ENCODE measurements at places on chromosomes 3 and 15.

DNA sequence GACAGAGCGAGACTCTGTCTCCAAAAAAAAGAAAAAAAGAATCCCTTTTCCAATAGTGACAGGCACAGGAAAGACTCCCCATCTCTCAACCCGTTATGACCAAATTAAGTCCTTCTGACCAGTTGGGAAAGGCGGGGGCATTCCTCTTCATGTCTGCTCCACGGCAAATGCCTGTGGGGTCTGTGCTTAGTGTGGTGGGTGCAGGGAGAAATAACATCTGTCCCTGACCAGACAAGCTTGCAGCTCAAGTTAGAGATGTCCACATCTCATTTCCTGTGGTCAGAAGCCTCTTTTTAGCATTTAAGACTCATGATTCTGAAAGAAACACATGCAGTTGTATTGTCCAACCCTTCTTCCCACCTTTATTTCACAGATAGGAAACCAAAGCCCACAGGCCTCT lies 16.2 kb downstream of the PLA1A start:
- no peak for DNase-seq

DNA sequence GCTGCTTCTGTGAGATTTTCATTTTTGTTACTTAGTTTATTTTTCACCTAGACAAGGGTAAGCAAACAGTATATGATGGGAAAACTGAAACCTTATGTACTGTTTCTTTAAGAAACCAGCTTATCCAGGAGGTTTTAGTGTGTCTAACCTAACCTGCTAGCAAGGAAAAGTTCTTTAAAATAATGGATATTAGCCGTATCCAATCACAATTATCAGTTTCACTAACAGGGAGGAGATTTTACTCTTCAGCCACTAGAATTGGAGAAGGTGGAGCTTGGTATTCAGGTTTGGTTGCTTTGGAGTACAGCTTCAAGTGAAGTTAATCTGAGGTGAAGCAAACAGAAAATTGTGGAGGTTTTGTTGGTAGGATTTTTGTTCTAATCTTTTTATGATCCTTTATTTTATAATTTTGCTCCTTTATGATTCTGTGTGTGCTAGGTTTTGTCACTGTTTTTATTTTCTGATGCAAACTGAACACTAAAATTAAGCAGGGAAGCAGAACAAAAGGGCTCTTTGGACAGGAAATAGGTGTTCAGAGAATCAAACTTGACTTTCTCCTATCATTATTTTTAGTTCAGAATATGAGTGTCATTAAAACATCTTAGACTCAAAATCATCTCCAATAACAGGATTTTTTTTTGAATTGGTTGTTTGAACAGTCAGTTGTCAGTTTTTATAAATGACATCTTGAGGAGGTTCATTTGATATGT lies 13.0 kb downstream of the ZFAND6 start:
- no peak for DNase-seq

DNA sequence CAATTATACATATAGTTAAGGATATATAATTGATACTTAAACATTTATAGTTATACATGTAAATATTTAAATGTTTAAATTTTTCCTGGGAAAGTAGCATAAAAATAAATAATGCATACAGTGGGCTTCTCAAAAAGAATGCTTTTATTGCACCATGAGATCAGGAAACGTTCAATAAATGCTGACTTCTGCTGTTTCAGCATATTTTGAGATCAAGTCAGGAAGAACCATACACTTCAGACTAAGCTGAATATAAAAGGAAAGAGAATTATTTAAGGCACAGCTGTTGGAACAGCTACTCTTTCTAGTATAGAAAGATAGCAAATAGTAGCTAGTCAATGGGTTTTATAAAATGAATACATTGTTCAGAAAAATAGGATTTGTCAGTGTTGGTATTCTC lies 1462.3 kb upstream of the CADM2 start:
- DNase-seq, result no peak

DNA sequence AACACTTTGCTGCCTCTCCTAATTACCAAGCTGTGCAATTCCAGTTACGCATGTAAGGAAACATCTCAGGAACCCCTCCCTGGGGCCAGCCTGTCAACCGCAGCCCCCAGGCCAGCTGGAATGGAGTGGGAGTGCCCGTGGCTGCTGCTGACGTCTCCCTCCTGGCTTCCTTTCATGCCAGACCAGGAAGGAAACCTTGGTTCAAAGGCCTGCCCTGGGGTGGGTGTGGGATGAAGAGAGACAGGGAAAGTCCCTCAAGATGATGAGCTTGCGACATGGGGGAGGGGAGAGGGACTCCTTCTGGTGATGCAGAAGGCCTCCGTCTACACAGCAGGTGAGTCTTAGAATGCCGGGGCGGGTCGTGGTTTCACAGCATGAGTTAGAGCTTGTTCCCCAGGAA lies 11.4 kb upstream of the CYP11A1 start:
- no peak for DNase-seq

GRCh38 chr3:16494814-16495431 lies 18.6 kb downstream of the RFTN1 start:
- DNase-seq, result no peak

- no peak for DNase-seq
These were observed 22.0 kb upstream of the GNB5 start for GRCh38 chr15:52213206-52213605.

DNA sequence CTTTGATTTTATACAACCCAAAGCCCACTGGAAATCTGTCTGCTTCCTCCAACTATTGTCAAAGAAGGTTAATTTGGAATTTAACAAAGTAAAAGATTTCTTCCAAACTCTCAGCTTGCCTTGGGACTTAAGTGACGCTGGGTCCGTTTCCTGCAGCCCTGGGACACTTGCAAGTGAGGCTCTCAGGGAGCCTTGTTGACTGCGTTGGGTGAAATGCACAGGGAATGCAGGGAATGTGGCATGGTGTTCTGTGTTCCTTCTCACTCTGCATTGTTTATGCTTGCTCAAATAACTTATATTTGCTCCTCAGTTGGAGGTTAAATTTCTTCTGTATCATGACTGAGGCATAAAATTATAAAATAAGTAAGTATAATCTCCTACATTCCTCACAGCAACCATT lies 60.9 kb upstream of the TJP1 start:
- no peak for DNase-seq

DNA sequence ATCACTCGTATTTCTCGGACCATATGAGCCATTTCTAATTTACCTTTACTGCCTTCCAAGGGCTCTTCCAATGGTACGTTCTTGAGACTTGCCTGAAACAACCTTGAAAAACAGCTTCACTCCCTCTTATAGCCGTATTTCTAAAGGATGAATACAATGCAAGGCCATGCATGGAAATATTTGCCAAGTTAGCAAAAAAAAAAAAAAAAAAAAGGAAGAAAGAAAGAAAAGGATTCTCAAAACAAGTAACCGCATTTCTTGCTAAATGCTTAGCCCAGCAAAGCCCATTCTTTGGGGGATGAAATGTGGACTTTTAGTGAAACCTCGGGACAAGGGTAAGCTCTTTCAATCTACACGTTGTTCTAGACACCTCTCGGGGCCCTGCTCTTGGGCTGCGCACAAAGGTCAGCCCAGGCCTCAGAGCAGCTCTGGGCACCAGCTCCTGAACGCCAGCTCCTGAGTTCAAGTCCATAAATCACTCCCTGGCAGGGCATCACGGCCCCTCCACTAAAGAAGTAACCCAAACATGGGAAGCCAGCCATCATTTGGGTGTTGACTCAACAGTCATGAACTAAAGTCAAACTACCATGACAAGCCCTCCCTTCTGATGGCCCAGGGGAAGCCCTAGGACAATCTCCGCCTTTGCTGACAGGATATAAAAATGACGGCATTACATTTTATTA lies 132.7 kb downstream of the ADAMTS17 start:
- DNase-seq, result no peak

GRCh38 chr15:37125143-37125542 lies 24.8 kb upstream of the MEIS2 start:
- no peak for DNase-seq

GRCh38 chr3:58093574-58094195 lies 85.5 kb downstream of the FLNB start:
- DNase-seq, result no peak

GRCh38 chr3:15214758-15215157 lies 8.7 kb downstream of the CAPN7 start:
- no peak for DNase-seq

DNA sequence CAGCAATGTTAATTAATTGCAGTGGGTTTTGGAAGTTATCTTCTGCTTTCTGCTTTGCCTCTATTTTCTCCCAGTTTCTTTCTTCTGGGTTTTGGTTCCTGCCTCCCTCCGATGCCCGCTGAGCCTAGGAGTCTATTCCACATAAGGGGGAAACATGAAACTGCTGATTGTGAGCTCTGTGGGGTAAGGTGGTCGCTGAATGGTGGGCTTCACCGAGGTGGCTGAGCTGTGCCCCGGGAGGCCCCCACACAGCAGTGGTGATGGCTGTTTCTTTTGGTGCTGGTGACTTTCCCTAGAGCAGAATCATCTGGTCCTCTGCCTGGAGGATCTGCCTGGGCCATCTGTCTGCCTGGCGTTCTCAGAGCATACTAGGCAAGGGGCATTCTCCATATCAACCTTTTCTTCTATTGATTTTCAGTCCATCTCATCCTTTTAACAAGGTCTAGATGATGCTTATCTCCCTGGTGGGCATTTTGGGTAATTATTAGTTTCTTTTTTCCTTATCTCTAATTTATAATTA lies 68.8 kb upstream of the ATP2B2 start:
- no peak for DNase-seq

- peak; percentile 53 for DNase-seq
These were observed at the start of gene CNTN4 for GRCh38 chr3:2098398-2099027. Gene CNTN4 (plus strand): TSS chr3:2098866.

GRCh38 chr15:80411788-80412288 lies 7.7 kb downstream of the ARNT2 start:
- no peak for DNase-seq

- DNase-seq, result no peak
These were observed 25.3 kb downstream of the IL5RA start for GRCh38 chr3:3084890-3085289.

GRCh38 chr3:175932586-175932985 lies 1073.5 kb downstream of the NAALADL2 start:
- no peak for DNase-seq

DNA sequence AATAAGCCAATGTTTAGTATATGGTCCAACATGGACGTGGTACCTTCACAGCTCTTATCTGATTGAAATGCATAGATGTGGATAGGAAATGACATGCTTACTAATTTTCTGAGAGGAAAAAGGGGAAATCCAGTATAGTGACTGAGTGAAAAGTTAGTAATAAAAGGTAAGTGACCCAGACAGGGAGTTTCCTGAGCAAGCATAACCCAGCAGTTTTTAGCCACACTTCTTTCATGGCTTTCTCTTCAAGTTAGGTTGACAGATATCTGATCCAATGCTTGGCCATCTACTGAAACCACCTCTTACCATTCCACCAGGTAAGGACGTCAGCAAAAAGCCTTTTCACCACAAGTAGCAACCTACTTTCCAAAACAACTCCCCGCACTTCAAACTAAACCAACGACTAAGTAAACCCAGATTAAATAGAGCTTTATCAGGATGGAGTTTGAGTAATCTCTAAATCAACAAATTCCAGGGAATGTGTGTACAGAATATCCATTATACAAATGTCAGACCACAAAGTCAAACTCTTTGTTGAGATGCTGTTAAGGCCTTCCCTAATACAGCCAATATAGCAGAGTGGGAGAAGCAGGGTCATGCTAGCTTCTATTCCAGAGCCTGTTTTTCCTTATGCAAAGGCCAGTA lies 329.7 kb downstream of the RORA start:
- DNase-seq, result no peak

DNA sequence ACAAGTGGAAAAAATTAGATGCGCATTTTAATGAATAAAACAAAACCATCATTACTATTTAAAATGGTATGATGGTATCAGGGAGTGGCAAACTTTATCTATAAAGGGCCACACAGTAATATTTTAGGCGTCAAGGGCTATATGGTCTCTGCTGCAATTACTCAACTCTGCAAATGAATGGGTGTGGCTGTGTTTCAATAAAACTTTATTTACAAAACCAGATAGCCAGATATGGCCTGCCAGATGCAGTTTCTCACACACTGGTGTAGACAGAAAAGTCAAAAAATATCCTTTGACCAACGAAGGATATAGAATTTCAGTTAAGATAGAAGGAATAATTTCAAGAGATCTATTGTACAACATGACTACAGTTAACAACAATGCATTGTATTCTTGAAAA lies 83.8 kb downstream of the CLASP2 start:
- no peak for DNase-seq

GRCh38 chr15:63870043-63870394 lies 36.3 kb upstream of the HERC1 start:
- DNase-seq, result no peak

GRCh38 chr15:58473724-58474123 lies 41.9 kb downstream of the LIPC start:
- no peak for DNase-seq

GRCh38 chr3:159936541-159936940 lies 52.1 kb upstream of the IL12A start:
- no peak for DNase-seq

GRCh38 chr3:149507491-149508324 lies 33.2 kb downstream of the TM4SF4 start:
- DNase-seq, result no peak

GRCh38 chr3:180611006-180611405 lies 9.0 kb downstream of the TTC14 start:
- DNase-seq, result no peak

DNA sequence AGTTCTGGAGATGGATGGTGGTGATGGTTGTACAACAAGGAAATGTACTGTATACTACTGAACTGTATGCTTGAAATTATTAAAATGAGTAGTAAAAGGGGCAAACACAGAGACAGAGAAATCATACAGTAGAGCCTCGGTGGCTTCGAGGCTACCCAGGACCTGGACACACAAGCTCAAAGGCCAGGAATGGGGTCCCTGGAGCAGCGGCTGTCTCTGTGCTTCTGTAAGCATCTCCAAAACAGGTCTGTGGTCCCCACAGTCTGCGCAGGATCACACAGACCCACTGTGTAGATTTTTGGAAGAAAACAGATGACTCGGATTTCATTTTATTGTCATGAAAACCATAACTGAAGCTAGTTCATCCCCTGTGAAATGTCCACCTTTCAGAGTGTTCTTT lies 39.7 kb downstream of the PGPEP1L start:
- no peak for DNase-seq

DNA sequence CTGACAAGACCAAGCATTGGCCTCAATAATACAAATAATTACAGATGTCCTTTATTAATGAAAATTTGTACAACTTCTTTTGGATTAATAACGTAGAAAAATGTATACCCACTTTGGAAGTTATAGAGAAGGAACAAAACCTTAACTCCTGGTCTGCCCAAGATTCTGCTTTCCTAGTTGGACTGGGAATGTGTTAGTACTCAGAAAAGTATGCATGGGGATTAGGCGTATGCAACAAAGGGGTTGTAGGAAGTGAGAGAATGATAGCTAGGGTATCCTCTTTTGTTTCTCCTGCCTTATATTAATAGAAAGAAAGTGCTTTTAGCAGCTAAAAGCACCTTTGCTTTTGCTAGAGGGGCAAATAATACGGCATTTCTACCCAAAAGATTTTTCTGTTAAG lies 116.2 kb upstream of the LRRFIP2 start:
- no peak for DNase-seq

GRCh38 chr3:14430706-14431451 lies 28.5 kb downstream of the SLC6A6 start:
- DNase-seq, result no peak

GRCh38 chr15:27045796-27046195 lies 74.8 kb downstream of the GABRG3 start:
- no peak for DNase-seq
